Immature natural killer cell (primary cell): ENCODE measurements at places on chromosomes 12 and 14. TPM values are rescaled to one million over a fixed set of nuclear protein-coding genes. Genes with fewer than 3 reads are reported as not detected.

KRT3 gene
- polyA plus RNA-seq, result not detected

GPR135 gene
- 0.25 TPM for polyA plus RNA-seq

AVPR1A gene
- not detected for polyA plus RNA-seq

TAS2R14 gene
- polyA plus RNA-seq, result 0.81 TPM

MIP gene
- 0.25 TPM for polyA plus RNA-seq

B4GALNT1 gene
- polyA plus RNA-seq, result not detected

SRSF9 gene
- polyA plus RNA-seq, result 271 TPM

ITGB7 gene
- polyA plus RNA-seq, result 390 TPM

EPS8 gene
- 2.8 TPM for polyA plus RNA-seq

TIMELESS gene
- 11.3 TPM for polyA plus RNA-seq

- no peak for DNase-seq
Measured at GRCh38 chr12:86091681-86092080, 164.5 kb downstream of the MGAT4C start.

- no peak for DNase-seq
Measured at GRCh38 chr12:130677957-130678558, 38.0 kb downstream of the RIMBP2 start.

- DNase-seq, result no peak
Measured at GRCh38 chr14:101131451-101131916, 228.0 kb upstream of the RTL1 start.

GRCh38 chr12:112927925-112928324, 10.3 kb upstream of the OAS3 start:
- DNase-seq, result no peak

GRCh38 chr12:105783983-105784947, 354.5 kb downstream of the NUAK1 start:
- DNase-seq, result no peak

GRCh38 chr14:65339866-65340265, 72.7 kb upstream of the FUT8 start:
- no peak for DNase-seq

GRCh38 chr12:131101006-131101405, 147.3 kb downstream of the ADGRD1 start:
- DNase-seq, result no peak

GRCh38 chr14:69096781-69097475, 56.0 kb downstream of the DCAF5 start:
- no peak for DNase-seq

DNA sequence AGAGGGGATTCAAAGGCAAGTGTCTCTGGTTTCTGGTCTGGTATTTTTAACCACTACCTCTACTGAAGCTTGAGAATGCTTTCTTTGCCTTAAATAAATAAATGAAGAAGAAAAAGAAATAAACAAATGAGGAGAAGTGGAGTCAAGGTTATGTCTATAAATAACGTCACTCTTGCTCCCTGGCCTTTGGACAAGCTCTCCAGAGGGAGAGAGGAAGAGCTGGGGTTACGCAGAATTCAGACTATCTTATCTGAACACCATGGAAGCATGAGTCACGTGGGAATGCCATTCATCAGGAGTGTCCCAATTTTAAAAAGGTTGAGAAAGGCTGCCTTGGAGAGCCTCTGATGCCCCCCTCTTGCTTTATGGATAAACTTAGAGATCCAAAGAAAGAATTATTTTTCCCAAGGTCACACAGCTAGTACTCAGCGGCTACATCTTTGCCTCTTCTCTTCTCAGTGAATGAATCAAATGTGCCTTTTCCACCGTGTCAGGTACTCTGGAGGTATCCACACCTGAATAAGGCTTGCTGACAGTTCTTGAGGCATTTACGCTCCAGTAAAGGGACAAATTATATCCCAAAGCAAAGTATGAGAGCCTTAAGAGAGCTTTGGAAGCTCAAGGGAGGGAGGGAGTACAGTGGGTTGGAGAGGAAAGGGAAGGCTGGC, 12.9 kb upstream of the MSI1 start:
- no peak for DNase-seq

DNA sequence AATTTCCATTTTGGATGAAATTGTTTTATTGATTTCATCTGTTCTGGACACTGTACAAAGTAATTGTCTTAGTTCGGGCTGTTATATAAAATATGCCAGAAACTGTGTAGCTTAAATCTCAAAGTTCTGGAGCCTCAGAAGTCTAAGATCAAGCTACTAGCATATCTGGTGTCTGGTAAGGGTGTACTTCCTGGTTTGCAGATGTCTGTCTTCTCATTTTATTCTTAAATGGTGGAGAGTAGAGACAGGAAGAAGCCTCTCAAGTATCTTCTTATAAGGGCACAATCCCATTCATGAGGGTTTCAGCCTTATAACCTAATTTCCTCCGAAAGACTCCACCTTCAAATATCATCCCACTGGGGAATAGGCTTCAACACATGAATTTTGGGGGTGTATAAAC, 51.3 kb downstream of the MON2 start:
- no peak for DNase-seq

GRCh38 chr12:89472508-89472907, 52.1 kb downstream of the GALNT4 start:
- no peak for DNase-seq

GRCh38 chr14:93997082-93997481, at the start of gene CCDC197:
TSS of gene CCDC197 (plus strand) at chr14:93997301. CDS start at chr14:93998132, 831 bp downstream.
- no peak for DNase-seq

DNA sequence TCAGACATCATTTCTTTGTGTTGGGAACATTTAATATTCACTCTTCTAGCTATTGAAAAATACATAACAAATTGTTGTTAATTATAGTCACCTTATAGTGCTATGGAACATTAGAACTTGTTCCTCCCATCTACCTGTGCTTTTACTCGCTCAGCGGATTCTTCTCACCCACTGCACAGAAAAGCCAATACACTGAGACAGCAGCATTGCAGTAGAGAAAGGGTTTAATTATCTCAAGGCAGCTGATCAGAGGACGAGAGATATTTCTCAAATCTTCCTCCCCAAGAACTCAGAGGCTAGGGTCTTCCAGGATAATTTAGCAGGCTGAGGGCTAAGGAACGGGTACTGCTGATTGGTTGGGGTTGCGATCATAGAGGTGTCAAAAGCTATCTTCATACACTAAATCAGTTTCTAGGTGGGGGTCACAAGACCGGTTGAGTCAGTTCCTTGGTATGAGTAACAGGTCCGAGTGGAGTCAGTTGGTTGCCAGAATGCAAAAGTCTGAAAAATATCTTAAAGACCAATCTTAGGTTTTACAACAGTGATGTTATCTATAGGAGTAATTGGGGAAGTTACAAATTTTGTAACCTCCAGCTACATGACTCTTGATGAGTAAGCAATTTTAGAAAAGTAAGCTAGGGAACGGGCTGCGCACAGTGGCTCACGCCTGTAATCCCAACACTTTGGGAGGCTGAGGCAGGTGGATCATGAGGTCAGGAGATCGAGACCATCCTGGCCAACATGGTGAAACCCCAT, 173.1 kb downstream of the FBXL14 start:
- DNase-seq, result no peak

GRCh38 chr12:3968523-3968922, 95.3 kb upstream of the PARP11 start:
- no peak for DNase-seq

DNA sequence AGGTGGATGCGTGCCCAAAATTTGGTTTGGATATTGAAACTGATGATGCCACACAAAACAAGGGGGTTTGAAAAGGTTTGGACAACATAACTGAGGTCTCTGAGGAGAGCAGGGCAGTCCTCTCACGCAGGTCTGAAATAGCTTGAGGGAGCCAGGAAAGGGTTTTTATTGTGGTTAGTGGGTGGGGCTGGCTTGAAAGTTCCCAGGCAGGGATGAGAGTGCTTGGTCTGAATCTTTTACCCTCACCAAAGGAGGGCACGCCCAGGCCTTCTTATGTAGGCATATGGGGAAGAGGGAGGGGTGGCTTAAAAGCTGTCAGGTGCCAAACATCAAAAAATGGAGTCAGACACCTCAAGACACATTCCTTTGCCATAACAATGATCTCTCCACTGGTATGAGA, 493.1 kb upstream of the CCDC196 start:
- DNase-seq, result no peak

- no peak for DNase-seq
Measured at GRCh38 chr14:94344389-94344788, 21.3 kb upstream of the SERPINA6 start.

DNA sequence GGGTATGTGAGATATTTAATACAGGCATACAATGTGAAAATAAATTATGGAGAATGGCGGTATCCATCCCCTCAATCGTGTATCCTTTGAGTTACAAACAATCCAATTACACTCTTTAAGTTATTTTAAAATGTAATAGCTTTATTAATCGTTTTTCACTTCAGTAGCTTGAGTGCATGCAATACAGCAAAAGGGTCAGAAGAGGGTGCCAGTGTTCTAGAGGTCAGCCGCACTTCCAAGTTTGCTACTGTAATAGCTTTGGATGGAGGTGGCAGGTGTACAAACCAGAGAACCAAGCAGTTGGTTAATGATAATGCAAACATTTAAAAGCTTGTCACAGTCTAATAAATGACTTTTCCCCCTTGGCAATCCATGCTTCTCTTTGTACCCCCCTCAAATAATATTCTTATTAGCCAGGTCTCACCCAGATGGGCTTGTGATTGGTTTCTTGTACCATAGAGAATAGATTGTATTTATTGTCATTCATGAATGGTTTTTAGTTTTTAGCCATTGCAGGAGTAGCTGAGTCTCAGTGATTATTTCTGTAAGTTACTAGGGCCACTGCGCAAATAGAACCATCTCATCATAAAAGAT, 127.0 kb downstream of the ERC1 start:
- peak; percentile 42 for DNase-seq

- no peak for DNase-seq
Measured at GRCh38 chr12:52645982-52646381, 6.0 kb downstream of the KRT2 start.

GRCh38 chr14:90785876-90786450, 30.3 kb downstream of the TTC7B start:
- no peak for DNase-seq

- no peak for DNase-seq
Measured at GRCh38 chr14:57246933-57247657, 21.6 kb downstream of the EXOC5 start.

DNA sequence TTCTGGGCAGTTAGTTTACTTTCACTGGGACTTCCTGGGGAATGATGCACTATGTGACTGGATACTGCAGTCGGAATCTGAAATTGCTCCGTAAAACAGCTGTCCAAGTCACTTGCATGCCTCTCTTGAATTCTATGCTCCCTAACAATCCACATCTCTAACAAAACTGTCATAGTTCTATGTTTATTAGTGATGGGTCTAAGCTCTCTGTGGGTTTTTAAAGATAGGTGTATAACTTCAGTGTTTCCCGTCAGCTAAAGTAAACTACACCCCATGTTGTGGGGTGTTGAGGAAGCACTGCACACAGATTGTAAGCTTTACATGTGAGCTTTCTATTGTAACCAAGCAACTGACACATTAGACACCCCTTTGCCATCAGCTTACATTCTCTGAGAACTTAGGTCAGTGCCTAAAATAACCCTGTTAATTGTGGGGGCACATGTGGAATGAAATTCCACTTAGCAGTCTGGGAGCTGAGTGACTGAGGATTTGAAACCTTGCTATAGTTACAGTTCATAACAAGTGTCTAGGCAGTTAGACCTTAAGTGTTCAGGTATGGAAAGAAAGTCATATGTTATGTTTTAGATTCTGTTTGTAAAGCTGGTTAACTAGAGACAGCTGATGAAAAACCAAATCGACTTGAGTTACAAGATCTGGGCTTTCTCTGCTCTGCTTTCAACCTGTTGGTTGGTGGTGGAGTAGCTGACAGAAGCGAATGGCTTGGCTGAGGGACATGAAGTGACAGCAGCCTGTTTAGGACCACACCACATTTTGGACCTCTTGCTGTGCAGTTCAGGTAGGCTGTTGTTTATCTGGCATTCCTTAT, 165.7 kb downstream of the AKAP6 start:
- DNase-seq, result no peak

GRCh38 chr12:126424696-126425095, 1359.5 kb downstream of the AACS start:
- DNase-seq, result no peak

DNA sequence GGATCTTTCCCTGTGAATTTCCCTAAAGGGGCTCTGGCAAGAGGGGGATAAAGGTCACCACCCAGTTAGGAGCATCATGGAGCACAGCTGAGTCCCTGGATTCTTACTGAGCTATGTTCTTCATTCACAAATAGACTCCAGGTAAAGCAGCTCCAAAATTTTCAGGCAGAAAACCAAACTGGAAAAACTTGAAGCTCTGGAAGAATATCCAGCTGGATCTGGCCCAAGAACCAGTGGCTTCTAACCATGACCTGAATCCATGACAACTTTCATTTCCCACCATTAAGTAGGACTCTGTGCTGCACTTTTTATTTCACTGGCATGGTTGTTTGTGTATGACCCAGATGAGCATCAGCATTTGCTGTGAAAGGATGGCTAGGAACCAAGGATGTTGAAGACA, 180.4 kb upstream of the FKBP4 start:
- DNase-seq, result no peak

DNA sequence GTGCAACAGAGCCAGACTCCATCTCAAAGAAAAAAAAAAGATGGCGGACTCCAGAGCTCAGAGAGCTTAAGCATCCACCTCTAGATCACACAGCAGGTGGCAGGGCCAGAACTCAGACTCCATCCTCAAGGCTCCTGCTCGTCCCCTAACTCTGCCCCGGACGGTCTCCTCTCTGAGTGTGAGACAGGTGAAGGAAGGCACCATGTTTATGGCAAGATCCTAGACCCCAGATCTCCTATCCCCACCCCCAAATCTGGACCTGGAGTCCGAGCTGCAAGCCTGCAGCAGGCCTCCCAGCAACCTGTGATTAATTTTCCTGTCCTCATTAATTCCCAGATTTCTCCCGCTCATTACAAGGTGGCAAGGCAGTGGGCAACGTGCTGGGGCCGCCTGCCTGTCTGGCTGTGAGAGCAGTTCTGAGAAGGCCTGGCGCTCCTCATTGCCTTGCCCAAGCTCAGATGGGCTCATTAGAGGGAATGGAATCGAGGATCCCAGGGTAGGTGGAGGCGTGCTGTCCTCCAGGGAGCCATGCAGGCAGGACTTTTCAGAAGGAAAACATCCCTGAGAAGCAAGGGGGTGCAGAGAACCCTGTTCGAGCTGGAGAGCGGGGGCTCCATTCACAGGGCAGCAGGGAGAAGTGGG, 296.6 kb upstream of the RTL1 start:
- no peak for DNase-seq

DNA sequence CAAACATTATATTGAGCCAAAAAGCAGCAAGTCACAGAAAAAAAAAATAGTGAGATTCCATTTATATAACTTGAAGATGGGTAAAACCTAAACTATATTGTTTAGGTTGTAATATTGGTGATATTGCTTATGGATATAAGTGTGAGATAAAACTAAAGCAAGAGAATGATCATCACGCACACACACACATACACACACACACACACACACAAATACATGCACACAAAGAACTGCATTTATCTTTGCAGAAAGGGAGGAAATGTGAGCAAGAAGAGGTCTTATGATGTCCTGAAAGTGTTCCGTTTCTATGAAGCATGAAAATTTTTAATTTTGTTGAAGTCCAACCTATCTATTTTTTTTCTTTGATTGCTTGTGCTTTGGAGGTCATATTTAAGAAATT, 16.4 kb upstream of the AMN1 start:
- no peak for DNase-seq

- no peak for DNase-seq
Measured at GRCh38 chr12:57745485-57745881, 644 bp downstream of the TSPAN31 start.
